ENCODE measurements at places on chromosomes 1 and 21. TPM values are rescaled to one million over a fixed set of nuclear protein-coding genes. Genes with fewer than 3 reads are reported as not detected.

GRCh38 chr1:227424159-227424680, 105.9 kb upstream of the CDC42BPA start:
- DNase-seq, result peak; percentile 19

GRCh38 chr1:156461781-156462647, 38.6 kb downstream of the MEF2D start:
- DNase-seq, result no peak

TMEM200B gene
- total RNA-seq, result 1.5 TPM

TTC3 gene
- total RNA-seq, result 113 TPM

- DNase-seq, result no peak
These were observed 28.4 kb upstream of the TMEM52 start for GRCh38 chr1:1947493-1947892.

- DNase-seq, result no peak
These were observed 190.2 kb downstream of the CAMTA1 start for GRCh38 chr1:6975331-6976043.

DNA sequence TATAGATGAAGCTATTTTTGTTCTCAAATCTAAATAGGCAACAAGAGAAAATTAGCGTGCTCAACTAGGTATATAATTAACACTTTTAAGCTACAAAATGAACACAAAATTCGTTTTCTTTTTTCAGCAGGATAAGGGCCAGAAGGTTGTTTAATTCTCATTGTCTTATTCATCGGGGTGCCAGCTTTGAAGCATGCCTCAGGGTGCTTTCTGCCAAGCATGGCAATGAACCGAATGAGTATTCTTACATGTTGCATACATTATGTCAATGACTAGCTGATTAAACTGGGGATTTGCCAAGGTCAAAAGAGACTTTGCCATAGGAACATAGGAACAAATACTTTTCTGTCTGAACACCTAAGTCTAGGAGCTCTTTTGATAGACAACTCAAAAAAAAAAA, 102.0 kb upstream of the MAP1LC3C start:
- DNase-seq, result no peak

PAPPA2 gene
- total RNA-seq, result not detected

- peak; percentile 13 for DNase-seq
These were observed 249.9 kb downstream of the NFIA start for GRCh38 chr1:61332196-61332753.

RNF186 gene
- total RNA-seq, result not detected

DNA sequence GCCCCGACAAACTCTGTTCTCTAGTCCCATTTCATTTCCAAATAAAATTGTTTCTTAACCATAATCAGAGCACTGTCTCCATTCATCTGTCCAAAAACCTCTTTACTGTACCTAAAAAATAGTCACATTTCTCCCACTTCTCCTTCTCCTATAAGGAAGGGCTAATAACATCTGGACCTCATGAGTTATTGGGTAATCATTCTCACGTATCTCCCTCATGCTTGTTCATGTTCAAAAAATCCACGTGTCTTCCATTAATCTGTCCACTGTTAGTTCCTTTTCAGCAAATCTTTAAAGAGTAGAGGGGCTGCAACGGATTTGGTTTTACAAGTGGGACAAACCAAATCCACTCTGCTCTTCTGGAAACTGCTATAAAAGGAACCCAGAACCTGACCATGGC, 1418.8 kb downstream of the MRPL39 start:
- no peak for DNase-seq

- peak; percentile 94 for DNase-seq
These were observed 2.0 kb downstream of the S100A6 start for GRCh38 chr1:153533689-153534201.

- no peak for DNase-seq
These were observed 249.7 kb upstream of the RUNX1 start for GRCh38 chr21:35298757-35299156.

AIRE gene
- total RNA-seq, result 0.11 TPM

CRYBG2 gene
- total RNA-seq, result not detected

GRCh38 chr1:152442765-152443164, 28.7 kb upstream of the CRNN start:
- peak; percentile 33 for DNase-seq

SESN2 gene
- 13.1 TPM for total RNA-seq

GRCh38 chr1:30872948-30873263, 35.7 kb downstream of the SDC3 start:
- no peak for DNase-seq

KRTAP7-1 gene
- total RNA-seq, result not detected

GRCh38 chr21:43575473-43575844, 83.8 kb downstream of the HSF2BP start:
- DNase-seq, result no peak

- DNase-seq, result no peak
These were observed 231.3 kb downstream of the SETD4 start for GRCh38 chr21:35829067-35829466.

DNA sequence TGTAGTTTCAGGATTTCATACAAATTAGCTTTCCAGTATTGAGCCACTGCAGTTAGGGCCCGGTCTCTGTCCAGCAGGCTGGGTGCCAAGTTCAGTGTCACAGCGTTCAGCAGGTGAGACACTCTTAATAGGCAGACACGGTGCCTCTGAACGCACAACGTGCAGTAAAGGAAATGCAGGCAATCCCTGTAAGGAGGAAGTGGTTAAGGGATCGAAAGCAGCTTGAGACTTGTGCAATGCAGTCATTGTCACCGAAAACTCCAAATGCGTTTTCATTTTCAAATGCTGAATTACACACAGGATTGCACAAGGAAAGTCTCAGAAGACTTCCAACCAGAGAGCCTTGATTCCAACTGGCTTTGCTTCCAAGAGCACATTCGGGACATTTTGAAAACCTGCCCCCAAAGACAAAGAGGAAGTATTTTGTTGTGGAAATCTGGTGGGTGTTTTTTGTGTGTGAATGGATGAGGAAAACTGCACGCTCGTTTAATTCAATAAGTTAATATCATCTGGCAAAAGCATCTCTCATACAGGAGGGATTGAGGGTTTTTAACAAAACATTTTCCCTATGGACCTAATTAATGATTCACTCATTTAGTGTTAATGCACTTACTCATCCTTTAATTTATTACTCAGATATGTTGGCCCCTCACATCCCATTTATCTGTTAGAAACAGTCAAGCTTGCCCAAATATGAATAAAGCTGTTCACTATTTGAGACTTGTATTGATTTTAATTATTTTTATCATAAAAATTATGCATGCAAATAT, 61.6 kb downstream of the PTGS2 start:
- no peak for DNase-seq

GRCh38 chr1:93666613-93667384, 14.8 kb downstream of the BCAR3 start:
- DNase-seq, result peak; percentile 81

DNA sequence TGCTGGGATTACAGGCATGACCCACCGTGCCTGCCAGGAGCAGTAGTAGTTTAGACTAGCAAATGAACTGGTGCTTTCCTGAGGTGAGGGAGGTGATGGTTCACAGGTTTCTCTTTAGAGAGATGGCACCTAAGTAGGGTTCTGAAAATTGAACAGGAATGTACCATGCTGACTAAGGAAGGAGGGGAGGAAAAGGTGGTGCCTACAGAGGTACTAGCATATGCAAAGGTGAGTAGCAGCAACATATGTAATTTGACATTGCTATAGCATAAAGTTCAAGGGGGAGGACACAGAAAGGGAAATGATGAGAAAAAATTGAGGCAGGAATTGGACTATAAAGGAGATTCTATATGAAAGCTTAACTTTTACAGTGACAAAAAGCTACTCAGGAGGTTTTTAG, 65.9 kb upstream of the RBM34 start:
- DNase-seq, result no peak

- DNase-seq, result peak; percentile 90
These were observed 157.2 kb downstream of the PLA2G4A start for GRCh38 chr1:186985889-186986491.

DNA sequence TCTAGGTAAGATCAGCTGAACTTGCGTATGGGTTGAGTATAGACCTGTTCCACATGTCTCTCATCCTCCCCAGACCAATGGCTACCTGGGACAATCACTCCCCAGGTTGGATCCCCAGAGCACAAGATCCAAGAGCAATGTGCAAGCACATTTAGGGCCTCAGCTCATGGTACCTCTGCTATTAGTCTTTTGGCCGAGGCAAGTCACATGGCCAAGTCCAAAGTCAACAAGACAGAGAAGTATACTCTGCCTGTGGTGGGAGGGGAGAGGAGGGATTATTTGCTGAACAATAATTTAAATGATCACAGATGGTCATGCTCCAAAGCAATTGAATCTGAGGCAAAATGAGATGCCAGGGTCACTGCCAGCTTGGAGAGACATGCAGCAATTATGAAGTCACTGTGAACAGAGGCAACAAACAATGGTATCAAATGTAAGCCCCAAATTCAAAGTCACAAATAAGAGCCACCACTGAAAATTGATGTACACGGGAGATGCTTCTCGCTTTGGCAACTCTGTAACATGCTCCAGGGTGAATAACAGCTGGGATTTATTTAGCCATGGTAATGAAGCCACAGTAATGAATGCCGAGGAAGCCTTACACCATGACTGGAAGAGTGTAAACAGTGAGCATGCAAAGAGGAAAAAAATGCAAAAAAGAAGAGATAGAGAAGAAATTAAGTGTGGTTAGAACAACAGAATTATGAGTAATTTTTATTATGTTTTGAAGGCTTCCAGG, 149.1 kb downstream of the ZNF281 start:
- no peak for DNase-seq

NMNAT2 gene
- total RNA-seq, result 0.38 TPM

DNA sequence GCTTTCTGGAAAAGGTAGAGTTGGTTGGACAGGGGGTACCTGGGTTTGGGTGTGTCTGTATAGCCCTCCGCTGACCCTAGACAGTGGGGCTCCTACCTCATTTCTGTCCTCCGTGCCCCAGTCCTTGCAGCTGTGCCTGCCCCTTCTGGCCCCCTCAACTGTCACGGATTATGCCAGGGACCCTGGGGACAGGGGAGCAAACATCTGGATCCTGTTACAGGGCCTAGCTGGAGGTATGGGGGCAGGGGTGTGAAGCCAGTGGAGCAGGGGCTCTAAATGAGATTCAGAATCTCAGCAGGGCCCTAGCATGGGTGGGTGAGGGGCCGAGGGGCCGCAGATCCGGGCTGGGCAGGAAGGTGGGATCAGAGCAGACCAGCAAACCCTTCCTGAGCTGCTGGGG, 81.0 kb downstream of the TAS1R2 start:
- no peak for DNase-seq

GRCh38 chr1:70231475-70231874, 10.3 kb downstream of the SRSF11 start:
- no peak for DNase-seq

DNA sequence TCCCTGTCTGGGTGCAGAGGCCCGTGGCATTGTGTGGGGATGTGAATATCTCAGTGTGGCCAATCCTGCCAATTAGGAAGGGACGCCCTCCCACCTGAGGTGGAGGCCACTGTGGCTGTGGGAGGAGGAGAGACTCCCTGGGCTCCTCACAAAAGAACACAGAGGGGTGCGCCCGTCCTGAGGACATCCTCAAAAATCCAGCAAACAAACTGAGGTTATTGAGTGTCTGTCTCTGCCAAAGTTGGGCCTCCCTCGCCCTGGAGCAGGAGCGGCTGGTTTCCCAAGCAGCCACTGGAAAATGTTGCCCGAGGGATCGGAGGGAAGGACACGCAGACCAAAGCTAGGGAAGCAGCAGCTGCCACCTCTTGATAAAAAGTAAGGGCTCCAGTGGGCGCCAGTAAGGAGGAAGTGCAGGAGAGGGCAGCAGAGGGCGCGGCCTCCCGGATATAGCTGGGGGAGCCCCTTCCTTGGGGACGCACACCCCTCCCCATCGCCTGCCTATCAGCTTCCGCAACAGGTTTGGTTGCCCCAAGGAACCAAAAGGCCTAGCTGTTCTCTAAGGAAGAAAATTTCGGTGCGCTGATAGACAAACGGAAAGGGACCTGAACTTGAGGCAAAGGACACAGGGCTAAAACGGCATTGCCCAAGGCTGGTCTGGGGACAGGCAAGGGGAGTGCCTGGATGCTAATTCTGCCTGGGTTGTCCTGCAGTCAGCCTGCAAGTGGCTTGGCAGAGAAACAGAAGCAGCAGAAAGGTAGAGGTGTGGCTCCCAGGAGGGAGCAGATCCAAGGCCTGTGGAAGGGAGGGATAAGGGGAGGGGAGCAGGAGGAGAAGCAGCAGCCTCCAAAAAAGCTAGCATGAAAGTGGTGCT, 1.7 kb upstream of the GRIK3 start:
- DNase-seq, result no peak

DIO1 gene
- total RNA-seq, result not detected

Data from endothelial cell of umbilical vein (primary cell).